ENCODE measurements at places on chromosomes 16 and 17.

GRCh38 chr17:34886831-34887230 is 74.4 kb downstream of the CCT6B start:
- no peak for DNase-seq

GRCh38 chr17:48460052-48460451 is 30.0 kb upstream of the SKAP1 start:
- no peak for DNase-seq

- DNase-seq = no peak
Measured at GRCh38 chr17:37706446-37706845, 38.4 kb downstream of the HNF1B start.

GRCh38 chr16:67216612-67217490 is 10.1 kb upstream of the TMEM208 start:
- no peak for DNase-seq

DNA sequence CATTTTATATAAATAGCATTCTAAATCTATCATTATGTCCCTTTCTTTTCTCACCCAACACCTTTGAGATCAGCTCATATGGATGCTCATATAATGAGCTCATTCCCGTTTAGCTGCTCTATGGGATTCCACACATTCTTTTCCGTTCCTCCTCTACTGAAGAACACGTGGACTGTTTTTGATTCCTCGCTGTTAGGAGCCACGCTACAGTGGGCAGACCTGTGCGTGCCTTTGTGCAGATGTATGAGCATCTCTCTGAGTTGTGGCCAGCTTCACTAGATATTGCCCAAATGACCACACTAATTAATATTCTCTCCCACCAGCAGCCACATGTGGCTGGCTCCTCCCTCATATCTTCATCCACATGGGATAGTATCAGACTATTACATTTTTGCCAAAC is 6.0 kb upstream of the TNFRSF13B start:
- no peak for DNase-seq

GRCh38 chr16:31876951-31877828 is 3.6 kb downstream of the ZNF267 start:
- DNase-seq = no peak

- DNase-seq = no peak
Measured at GRCh38 chr17:49114703-49115102, 17.9 kb upstream of the B4GALNT2 start.

DNA sequence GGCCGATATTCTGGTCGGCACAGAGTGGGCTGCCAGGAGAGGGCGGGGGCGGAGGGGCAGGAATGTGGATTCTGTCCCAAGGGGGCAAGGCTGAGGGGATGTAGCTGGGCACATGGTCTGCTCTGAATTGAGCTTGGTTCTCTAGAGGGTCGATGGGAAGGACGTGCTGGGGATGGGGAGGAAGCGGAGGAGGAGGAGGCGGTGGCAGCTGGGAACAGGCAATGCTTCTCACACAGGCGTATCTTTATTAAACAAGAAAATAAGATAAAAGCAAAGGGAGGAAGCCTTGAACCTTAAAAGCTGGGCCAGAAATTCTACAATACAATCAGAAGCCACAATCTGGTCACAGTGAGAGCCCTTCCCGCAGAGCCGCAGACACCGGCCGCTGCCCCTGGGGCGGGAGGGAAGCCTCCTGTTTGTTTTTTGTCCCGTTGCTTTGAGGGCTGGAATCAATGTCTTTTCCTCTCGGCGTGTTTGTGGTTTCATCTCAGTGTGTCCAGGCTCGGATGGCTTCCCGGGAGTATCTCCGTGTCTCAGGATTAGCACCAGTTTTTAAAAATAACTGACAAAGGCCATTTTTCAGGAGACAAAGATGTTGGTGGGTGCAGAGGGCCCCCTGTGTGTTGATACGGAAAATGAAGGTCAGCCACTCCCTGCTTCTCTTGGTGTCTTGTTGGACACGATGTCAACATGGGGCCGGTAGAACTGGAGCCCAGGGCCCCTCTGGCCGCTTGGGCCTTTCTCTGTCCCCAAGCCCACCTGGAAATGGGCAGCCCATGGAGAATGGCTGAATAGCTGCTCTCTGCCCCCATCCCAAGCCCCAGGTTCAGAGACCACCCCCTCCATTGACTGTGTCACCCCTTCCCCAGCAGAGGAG is 12.3 kb upstream of the SLC7A5 start:
- no peak for DNase-seq

DNA sequence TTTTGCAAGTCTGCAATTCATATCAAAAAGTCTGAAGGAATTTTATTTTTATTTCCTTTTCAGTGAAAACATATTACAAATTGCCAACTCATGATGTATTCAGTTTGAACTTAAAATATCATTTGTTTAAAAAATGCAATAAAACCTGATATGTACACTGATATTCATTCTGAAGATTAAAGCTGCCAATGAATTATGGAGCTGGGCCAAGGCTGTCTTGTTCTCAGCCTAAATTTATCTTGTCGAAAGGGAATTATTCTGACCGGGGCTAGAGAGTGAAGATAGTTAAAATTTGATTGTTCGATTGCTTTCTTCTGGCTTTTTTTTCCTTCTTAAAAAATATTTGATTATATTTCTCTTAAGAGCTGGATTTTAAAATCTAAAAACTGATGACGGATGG is 54.0 kb upstream of the RBFOX1 start:
- DNase-seq = no peak

DNA sequence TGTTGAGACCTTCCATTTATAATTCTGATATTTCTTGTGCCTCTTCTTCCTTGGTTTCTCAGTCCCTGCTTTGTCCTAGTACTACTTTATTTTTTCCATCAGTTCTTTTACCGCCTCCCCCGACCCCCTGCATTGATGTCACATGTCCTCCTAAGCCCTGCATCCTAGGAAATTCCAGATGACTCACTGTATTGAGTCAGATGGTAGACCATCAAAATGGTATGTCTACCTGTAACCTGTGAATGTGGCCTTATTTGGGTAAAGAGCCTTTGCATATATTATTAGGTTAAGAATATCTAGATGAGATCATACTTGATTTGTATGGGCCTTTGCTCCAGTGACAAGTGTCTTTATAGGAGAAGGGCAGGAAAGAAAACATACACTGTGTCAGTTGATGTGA is 515.3 kb upstream of the CA10 start:
- DNase-seq = no peak

DNA sequence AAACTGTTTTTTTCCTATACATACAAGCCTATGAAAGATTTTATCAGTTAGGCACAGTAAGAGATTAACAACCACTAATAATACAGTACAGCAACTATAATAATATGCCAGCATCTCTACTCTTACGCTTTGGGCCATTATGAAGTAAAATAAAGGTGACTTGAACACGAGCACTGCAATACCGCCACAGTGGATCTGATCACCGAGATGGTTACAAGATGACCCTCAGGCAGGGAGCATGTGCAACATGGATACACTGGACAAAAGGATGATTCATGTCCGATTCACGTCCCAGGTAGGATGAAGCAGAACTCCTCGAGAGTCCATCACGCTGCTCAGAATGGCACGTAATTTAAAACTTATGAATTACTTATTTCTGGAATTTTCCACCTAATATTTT is 10.5 kb downstream of the PELP1 start:
- no peak for DNase-seq

- no peak for DNase-seq
Measured at GRCh38 chr16:73792199-73793020, 504.2 kb upstream of the PSMD7 start.

GRCh38 chr16:90046122-90046970 is 27.1 kb upstream of the DBNDD1 start:
- no peak for DNase-seq

DNA sequence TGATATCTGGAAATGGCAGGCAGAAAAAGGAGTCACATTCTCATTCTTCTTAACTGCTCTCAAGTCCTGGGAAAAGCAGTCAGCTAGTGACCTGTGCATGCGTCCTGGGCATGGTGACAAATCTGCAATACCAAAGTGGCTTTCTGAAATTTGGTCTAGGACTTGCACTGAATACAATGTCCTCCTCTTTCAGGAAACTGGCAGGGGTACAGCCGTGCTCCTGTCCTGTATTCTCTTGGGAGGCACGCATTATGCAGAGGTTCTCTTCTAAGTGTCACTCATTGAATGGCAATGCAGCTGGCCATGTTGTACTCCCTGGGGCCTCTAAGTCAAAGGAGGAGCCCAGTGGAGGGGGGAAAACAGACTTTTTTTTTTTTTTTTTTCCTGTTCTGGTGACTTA is 10.6 kb downstream of the PHF12 start:
- DNase-seq = no peak

DNA sequence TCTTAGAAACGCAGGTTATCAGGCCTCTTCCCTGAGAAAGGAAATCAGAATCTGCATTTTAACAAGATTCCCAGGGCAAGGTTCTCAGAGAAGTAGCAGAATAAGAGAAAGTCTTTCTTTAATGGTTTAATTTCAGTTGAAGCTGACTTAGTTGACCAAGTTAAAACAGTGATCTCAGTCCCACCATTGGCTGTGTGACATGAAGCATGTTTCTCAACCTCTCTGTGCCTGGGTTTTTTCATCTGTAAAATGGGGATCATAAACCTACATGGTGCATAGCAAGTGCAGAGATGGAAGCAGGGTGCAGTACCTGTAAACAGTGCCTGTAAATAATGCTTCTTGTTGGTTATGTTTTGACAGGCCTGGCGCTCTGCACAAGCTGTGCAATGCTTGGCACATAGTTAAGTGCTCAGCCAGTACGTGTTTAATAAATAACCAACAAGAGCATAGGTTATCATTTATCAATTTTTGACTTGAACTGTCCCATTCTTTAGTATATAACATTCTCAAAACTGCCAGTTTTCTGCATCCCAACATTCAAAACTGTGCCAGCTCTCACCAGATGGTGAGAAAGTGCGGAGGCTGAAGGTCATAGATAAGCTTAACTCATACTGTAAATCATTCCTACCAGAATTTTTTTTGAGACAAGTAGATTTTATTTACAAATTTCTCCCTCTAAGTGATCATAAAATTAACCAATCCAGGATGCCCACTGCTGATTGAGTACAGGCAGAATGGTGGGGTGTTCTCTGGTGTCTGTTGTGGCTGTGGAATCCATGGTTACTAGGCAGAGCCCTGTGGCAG is 6.9 kb downstream of the C17orf67 start:
- no peak for DNase-seq

GRCh38 chr16:73793260-73793659 is 503.4 kb upstream of the PSMD7 start:
- no peak for DNase-seq

DNA sequence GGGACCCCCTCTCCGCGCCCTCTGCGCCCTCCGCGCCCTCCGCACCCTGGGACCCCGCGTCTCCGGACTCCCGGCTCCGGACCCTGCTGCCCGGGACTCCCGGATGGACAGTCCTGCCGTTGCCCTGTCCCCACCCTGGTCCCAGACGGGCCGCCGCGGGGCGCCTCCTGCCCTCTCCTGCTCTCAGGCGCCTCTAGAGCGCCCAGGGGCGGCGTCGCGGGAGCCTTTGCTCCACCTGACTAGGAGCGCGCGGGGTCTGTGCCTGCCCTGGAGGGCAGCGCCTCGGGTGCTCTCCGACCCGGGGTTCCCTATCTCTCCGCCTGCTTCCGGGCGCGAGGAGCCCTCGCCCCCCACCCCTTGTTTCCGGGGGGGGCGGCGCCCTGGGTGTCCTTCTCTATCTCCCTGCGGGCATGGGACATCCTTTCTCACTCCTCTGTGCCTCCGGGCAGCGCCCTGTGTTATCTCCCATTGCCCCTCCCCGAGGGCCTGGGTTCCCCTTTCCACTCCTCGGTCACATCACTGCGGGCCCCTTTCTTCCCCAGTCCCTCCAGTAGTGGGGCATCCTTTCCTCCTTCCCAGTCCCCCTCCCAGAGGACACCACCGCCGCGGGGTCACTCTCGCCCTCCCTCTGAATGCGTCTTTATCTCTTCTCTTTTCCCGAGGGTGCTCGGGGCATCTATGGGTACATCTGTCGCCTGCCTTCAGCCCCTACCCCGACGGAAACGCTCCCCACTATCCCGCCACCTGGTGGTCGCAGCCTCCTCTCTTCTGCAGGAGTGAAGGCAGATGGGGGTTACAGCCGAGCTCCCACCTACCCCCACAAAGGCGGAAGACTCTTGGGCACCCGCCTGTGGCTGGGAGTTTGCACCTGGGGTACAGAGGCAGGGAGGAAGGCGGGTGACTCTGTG is 875 bp downstream of the PRKCB start:
- DNase-seq = no peak

GRCh38 chr16:22325598-22326368 is 28.6 kb downstream of the POLR3E start:
- DNase-seq = no peak

DNA sequence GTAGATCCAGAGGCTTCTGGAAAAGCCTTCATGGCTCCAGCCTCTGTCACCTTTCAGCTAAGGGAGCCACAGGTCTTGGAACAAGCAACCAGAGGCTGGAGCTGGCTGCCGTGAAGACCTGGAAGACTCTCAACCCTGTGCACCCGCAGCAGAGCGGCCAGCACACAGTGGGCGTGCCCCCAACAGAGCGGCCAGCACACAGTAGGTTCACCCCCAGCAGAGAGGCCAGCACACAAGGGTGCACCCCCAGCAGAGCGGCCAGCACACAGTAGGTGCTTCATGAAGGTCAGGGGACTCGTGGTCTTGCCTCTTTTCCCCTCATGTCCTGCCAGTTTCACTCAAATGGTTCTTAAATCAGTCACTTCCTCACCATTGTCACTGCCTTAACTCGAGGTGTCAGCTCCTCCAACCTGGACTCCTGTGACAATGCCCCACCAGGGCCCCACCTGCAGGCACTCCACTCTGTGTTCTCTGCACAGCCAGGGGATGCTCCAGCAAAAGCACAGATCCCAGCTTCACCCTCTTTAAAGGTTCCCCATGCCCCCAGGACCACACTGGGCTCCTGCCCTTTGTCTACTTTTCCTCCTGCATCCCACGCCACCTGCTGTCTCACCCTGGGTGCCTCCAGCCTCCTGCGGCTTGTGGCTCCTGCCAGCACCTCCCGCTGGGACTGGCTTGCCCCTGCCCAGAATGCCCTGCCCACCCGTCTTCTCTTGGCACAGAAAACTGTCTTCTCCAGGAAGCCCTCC is 42.4 kb upstream of the DOC2B start:
- no peak for DNase-seq

- no peak for DNase-seq
Measured at GRCh38 chr16:82470620-82471152, 156.1 kb upstream of the CDH13 start.

DNA sequence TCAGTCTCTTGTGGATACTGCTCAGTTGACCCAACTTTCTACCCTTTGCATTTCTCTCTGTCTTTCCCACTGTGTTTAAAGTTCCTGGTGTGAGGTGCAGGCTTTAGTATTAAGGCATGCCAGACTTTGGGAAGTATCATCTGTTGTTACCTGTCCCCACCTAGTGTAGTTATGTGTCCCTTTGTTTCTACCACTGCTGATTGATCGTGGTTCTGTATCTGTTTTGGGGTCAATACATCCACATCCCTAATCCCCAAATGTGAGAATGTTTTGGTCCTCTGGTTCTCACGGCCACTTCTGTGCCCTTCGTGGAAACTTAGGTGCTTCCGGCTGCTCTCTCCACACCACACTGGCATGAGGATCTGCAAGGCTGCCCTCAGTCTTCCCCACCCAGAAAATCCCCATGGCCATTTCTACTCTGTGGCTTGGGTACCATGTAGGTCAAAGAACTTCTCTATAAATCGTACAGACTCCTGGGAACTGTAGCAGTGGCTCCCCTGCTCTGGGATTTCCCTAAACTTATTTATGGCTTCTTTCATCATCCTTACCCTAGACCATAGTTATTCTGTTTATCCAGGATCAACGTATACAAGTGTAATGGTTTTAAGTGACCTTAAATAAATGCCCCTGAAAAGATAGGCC is 443.2 kb downstream of the XYLT1 start:
- DNase-seq = no peak

- peak; percentile 91 for DNase-seq
Measured at GRCh38 chr17:74748529-74749278, at the start of gene NHERF1. Gene NHERF1 (plus strand): TSS chr17:74748628. CDS start chr17:74748847, 219 bp downstream.

GRCh38 chr17:76139801-76140660 is 1.0 kb downstream of the FOXJ1 start:
- peak; percentile 49 for DNase-seq

- DNase-seq = no peak
Measured at GRCh38 chr17:3957735-3958599, 6.3 kb downstream of the ATP2A3 start.
